Stimulated activated CD4-positive, alpha-beta T cell treated with anti-CD3 and anti-CD28 coated beads, Interleukin-1b, Interleukin-23, amount 100 ng/mL, for 48 hours (primary cell): ENCODE measurements at places on chromosomes 2 and 18.

DNA sequence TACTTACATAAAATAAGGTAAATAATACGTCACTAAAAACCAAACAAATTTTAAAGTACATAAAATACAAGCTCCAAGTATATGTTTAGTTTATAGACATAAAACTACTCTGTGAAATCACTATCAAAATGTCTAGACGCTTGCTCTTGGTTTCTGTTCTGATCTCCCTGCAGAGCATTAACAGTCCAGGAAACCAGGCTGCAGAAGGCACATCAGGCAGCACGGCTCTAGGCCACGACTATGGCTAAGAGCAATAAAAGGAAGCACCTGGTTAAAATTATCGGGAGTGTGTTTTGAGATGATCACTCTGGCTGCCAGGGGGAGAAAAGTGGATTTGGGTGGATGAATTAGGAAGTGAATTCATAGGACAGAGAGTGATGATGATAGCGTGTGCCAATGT, 196.0 kb upstream of the SPHKAP start:
- DNase-seq, result no peak

DNA sequence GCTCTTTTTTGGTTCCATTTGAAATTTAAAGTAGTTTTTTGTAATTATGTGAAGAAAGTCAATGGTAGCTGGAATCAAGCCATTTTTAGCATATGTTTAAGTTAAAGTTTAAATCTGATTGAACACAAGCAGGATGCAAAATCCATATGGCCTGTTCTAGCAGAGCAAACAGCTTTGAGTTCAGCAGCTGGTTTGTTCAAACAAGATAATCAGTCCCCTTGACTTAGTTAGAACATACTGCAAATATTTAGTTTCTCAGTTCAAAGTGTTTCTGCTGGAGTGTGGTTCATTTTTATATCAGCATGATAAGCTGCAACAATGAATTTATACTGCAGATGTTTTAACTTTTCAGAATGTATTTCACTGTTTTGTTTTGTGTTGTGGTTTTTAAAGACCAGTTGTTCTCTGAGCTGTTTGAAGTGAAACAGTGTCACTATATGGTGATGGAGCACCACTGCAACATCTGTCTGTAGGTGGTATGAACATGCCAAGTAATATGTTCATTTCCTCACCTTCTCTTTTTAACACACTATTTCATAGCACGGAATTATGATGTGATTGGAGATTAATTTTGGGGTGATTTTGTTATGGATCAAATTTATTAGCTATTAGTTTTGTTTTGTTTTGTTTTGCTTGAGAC, 125.3 kb downstream of the COL4A4 start:
- no peak for DNase-seq

- DNase-seq, result no peak
Observed at GRCh38 chr18:48918660-48919456, 31.9 kb downstream of the SMAD7 start.

- DNase-seq, result peak; percentile 86
Observed at GRCh38 chr2:85418132-85419008, at the start of gene SH2D6. TSS of gene SH2D6 (plus strand) at chr2:85418714. CDS start at chr2:85429466, 10,752 bp downstream.

DNA sequence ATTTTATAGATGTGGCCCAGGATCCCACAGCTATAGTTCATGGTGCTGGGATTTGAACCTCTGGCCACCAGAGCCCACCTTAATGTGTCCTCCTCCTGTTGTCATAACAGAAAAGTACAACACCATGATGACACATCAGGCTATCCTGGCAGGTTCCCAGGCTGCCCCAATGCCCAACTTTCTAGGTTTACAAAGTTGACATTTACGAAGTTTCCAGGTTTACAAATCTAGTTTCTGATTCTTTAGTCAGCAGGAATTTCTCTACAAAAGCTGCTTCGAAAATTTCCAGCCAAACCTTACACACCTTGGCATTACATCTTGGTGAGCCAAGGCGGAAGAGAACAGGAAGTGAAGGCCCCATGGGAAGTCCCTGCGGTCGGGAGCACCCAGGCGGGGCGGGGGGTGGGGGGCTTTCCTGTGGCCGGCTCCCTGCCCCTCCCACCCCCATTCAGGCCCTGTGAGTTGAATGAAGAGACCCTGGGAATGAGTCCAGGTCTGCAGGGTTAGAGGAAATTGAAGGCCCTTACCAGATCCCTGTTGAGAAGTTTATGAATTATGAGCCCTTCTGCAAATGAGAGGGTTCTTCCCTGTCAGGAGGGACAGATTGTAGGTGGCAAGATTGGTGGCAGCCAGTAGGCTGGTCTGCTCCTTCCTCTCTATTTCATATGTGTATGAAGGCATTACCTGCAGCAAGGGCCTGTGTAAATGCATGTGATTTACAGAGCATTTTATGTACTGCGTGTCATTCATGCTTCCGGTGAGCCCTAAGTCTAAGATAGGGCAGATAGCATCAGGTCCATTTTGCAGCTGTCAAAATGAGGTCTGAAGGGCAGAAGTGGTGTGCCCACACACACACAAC, 11.1 kb upstream of the IL1RN start:
- no peak for DNase-seq

DNA sequence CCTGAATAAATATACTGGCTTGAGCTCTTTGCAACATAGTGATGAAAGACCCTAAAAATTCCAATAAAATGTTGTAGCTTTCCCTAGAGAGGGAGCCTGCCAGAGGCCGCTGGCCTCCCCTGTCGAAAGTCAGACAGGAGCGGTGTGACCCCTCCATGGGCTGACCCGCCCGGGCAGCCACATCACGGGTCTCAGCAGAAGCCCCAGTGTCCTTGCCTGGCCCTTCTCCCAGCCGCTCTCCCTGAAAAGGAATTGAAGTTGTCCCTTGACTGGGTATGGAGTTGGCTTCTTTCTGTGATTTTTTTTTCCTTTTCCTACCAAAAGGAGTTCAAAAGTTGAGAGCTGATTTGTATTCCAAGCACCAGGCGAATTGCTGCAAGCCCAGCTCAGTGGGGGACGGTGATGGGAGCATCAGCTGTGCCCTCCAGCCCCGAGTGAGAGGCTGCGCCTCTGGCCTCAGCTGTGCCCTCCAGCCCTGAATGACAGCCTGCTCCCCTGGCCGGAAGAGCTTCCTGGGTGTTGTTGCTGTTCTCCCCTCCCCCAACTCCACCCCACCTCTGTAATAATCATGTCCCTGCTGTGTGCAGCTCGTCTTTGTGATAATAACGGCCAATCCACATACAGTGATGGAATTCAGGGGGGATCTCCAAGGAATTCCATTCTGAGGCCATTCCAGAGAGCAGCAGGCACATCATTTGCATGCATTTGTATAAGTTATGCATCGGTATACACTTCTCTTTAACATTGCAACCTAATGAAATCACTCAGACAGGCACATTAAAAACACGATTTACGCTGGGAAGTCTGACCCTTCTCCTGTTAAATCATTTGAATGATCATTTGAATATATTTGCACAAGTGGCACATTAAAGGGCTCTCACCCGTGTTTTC, 501.0 kb downstream of the EIPR1 start:
- no peak for DNase-seq

GRCh38 chr2:218382785-218383184, 712 bp downstream of the SLC11A1 start:
- DNase-seq, result no peak

- no peak for DNase-seq
Observed at GRCh38 chr2:134253117-134253704, 661 bp upstream of the MGAT5 start.

DNA sequence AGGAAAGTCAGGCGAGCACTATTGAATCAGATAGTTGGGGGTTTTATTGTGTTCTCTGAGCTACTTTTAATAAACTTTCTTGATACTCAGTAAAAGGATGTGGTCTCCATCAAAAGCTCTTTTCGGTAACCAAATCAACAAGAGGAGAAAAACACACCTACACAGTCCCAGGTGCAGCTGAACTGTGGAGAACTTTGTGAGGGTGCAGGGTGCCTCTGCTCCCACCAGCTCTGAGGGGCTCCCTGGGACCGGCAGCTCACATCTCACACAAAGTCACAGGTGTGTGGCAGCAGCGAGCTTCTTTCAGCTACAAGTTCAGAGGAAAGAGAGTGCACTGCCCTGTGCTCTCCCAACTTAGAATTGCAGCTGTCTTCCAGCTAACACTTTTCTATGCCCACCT, 650.4 kb downstream of the RNF144A start:
- peak; percentile 77 for DNase-seq

- no peak for DNase-seq
Observed at GRCh38 chr18:363301-364085, 95.6 kb upstream of the THOC1 start.

- no peak for DNase-seq
Observed at GRCh38 chr2:194819367-194819766, 837.7 kb upstream of the SLC39A10 start.

GRCh38 chr2:126788113-126788512, 110.6 kb upstream of the TEX51 start:
- no peak for DNase-seq

GRCh38 chr2:69034122-69034521, 21.1 kb downstream of the ANTXR1 start:
- DNase-seq, result no peak

GRCh38 chr18:74416124-74416523, 41.0 kb downstream of the DIPK1C start:
- DNase-seq, result no peak

DNA sequence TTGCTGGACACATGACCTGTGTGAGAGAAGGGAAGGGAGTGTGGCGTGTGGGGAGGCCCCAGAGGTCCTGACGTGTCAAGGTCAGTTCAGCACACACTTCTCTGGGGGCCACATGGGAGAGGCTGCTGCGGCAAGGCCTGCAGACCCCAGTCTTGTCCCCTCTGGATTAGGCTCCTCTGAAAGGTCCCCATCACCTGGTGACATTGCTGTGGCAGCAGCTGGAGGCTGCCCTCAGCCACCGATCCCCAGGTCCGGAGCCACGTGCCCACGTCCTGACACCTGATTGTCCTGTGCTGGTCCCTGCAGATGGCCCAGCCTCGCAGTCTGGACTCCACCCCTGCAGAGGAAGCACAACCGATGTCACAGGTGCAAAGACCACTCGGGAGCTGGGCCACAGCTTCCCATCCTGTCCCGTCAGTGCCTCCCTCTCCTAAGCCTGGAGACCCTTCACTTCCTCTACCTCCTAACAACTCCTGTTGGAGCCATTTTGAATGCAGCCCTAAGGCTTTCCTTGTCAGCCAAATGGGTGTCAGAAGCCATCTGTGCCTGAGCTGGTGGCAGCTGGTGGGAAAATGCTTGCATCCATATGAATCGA, 12.7 kb downstream of the TMEM177 start:
- no peak for DNase-seq

- DNase-seq, result no peak
Observed at GRCh38 chr18:73719611-73720010, 428.0 kb downstream of the FBXO15 start.

- no peak for DNase-seq
Observed at GRCh38 chr18:5415031-5415430, 119.5 kb upstream of the ZBTB14 start.

- no peak for DNase-seq
Observed at GRCh38 chr18:66872277-66872676, 268.4 kb upstream of the CDH19 start.

GRCh38 chr2:10654069-10654468, 35.7 kb downstream of the NOL10 start:
- DNase-seq, result peak; percentile 79

DNA sequence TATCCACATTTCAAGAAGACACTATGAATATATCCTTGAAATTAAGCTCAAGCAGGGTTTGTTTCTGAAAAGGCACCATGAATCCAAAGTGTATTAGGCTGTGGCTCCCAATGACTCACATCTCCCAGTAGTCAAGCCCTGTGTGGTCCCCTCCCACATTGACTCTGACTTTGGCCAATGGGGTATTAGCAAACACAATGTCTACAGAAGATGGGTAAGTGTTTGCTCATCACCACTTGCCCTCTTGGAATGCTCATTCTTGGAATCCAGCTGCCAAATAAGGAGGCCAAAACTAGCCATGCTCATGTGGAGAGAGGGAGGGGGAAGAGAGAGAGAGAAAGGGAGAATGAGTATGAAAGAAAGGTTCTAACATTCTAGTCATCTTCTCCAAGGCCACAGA, 490.0 kb downstream of the TXNL1 start:
- no peak for DNase-seq

DNA sequence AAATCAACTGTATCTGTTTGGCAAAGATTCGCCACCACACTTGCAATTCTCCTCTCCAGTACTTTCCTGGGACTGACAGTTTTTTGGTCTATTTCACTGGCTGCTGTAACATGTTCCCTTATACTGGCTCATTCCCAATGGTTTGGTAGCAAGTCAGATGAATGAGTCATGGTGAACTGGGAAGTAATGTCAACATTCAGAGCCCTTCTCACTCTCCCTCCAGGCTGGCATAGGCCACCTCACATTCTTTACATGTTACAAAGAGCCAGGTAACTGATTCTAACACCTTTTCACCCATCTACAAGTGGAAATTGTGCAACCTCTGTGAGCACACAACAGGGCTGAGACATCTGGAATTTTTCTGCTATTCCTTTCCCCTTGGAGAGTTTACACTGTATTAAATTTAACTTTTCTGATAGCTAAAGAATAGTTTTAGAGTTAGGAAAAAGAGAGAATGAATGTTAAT, 111.3 kb upstream of the TLK1 start:
- DNase-seq, result no peak

- DNase-seq, result no peak
Observed at GRCh38 chr2:55224761-55225261, 7.3 kb downstream of the CLHC1 start.

GRCh38 chr2:127004893-127005600, 101.9 kb downstream of the BIN1 start:
- DNase-seq, result no peak

DNA sequence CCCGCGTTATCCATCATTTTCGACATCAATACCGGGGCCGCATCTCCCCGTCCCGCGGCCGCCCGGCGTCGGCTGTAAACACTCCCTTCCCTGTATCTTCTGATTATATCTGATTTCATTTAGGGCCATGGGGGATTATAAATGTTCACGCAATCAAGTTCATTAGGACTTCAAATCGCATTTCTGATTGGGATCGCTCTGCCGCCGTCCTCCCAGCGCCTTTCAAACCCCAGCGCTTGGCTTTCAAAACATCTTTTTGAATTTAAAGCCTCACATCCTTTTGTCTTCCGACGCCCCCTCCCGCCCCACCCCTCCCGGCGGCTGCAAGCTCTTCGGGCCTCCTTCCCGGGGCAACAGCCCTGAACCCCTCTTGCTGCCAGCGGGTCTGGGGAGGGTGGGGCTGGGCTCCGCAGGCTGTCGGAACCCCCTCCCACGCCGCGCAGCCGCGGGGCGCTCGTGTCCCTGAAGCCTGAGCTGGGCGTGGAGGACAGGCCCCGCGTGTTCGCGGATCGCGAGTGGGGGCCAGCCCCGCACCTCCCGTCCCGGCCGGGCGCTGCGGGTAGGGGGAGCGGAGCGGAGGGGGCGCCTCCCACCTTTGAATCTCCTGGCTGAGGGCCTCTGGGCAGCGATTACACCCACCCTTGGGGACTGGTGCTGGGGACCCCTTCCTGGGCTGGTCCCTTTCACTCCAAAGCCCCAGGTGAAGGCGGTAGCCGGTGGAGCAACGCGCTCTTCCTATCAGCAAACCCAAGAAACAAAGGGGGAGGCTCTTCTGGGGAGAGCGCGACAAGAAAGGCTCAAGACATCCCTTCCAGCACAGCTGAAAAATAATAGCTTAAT, 11.3 kb upstream of the GBX2 start:
- DNase-seq, result no peak

GRCh38 chr2:222194669-222195068, 104.1 kb downstream of the PAX3 start:
- no peak for DNase-seq
